Body of pancreas (tissue), 4 donors: ENCODE measurements at places on chromosomes 5 and 9. TPM values are rescaled to one million over a fixed set of nuclear protein-coding genes. Genes with fewer than 3 reads are reported as not detected.

Gene LEAP2
- 3.4 TPM for total RNA-seq

Gene SETD9
- total RNA-seq: 4.6 TPM

Gene TEX48
- not detected for total RNA-seq

Gene ANGPTL2
- 3.1 TPM for total RNA-seq

Gene GABRA1
- total RNA-seq: not detected

Gene PCDHB10
- 1.3 TPM for total RNA-seq

Gene PBX3
- total RNA-seq: 36.3 TPM

Gene SLC9A3
- total RNA-seq: 2.0 TPM

Gene SLCO4C1
- 1.6 TPM for total RNA-seq

Gene CCDC180
- 8.2 TPM for total RNA-seq

Gene TAF7
- 28.7 TPM for total RNA-seq

Gene SUSD3
- total RNA-seq: not detected

Gene DOLPP1
- total RNA-seq: 2.9 TPM

Gene PCDHB8
- total RNA-seq: 0.33 TPM
